HT1080 (cell line): ENCODE measurements at places on chromosomes 6 and 20. TPM values are rescaled to one million over a fixed set of nuclear protein-coding genes. Genes with fewer than 3 reads are reported as not detected.

Gene AVP
- total RNA-seq = not detected in 2 replicates

DNA sequence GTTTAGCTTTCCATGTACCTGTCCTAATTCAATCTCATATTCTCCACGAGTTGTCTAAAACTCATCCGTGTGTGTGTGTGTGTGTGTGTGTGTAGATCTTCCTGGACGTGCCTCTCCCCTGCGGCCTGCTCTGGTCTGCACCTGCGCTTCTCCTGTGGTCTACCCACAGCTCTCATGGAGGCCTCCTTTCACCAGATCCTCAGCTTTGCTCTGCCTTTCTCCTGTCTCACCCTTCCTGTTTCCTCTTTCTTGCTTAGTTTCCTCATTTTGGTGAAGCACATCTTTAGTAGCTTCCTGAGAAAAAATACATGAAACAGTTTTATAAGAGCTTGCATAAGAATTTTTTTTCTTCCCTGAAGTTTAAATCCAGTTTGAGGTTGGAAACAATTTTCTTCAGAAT, 18.1 kb downstream of the SLX4IP start:
- DNase-seq = no peak

DNA sequence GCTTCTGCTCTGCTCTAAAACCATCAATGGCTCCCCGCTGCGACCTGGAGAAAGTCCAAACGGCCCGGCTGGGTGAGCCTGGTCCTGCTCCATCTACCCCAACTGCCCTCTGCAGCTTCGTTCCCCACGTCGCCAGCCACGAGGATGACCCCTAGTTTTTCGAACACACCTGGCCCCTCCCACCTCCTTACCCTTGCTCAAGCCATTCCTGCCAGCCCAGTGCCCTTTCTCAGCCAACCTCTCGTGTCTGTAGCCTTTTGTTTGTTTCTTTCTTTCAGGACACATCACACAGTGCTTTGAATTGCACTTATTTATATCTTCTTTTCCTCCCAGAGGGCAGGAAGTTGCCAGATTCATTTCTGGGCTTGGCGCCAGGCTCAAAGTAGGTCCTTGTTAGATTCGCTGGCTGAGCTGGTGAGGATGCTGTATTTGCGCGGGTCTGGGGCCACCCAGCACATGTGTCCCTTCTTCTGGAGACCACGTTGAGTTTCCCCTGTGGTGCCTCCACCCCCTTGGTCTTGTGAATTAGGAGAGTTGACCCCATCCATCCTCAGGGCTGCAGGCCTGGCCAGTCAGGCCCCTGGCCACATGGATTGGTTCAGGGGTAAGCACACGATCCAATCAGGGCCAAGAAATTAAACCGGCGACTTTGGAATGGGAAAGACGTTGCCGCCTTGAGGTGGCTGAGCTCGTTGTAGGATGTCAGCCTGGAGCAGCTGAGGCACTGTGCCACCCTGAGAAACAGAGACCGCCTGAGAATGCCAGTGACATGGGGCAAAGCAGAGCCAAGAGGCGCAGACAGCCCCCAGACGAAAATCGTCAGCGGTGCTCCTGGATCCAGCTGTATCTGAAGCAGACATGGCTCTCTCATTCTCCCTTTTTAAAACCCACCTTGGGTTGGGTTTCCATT, 156.0 kb downstream of the CEBPB start:
- peak; percentile 80 for DNase-seq

DNA sequence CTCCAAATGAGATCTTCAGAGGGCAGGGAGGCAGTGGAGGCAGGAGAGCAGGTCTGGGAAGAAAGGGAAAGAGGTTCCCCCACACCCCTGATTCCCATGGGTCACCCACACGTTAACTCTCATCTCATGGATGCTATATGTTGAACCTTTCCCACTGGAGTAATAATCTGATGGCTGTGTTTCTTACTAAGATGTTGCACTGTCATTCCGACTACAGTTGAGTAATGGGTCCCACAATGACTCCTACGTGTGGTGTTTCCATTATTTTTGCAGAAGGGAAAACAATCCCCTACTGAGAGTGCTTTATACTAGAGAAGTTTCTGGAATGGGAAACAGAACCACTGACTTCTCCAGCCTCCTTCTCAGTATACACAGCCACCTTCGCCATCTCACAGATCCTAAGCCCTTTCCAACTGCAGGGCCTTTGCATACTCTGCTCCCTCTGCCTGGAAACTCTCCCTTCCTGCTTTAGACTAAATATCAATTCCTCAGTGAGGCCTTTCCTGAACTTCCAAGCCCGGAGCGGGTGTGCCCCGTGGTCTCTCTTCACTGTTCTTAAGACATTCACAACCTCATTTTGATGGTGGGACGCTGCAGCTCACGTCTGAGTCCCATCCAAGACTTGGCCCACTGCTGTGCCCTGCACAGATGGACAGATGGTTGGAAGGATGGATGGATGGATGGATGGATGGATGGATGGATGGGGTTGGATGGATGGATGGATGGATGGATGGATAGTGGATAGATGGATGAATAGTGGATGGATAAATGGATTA, 238.6 kb upstream of the PMEPA1 start:
- no peak for DNase-seq

Gene MLN
- not detected in 2 replicates for total RNA-seq

GRCh38 chr20:35974256-35974655, 5.9 kb downstream of the CNBD2 start:
- no peak for DNase-seq

Gene SALL4
- total RNA-seq = not detected in 2 replicates

GRCh38 chr20:63062188-63063140, 55.7 kb upstream of the BHLHE23 start:
- no peak for DNase-seq

DNA sequence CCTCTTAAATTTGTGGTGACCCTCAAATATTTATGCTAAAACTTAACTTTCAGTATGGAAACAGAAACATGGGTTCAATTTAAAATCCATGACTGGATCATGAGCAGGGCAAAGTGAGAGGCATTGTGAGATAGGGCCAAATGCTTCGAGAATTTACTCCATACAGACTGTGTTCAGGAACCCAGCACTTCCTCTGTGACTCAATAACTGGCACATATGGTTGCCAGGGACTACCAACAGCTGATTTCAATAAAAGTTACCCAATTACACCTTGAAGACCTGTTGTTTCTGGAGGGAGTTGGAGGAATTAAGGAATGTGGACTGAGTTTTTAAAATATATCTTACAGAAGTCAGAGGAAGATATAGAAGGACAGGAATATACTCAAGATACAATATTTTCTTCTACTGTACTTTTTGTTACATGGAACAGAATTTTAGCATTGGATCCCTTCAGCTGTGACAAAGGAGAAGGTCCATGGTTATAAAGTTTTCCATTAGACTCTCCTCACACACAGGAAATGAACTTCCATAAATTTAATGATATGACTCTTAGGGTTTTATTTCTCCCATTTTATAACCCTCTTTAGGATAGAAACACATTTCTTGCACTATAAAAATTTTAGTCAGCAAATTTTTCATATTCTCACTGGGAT, 258.5 kb downstream of the KHDC1L start:
- DNase-seq = peak; percentile 54

GRCh38 chr6:139161169-139161568, 26.3 kb downstream of the HECA start:
- peak; percentile 37 for DNase-seq

Gene LRRN4
- 0.13 TPM in 1 of 2 replicates, not detected in the other for total RNA-seq

DNA sequence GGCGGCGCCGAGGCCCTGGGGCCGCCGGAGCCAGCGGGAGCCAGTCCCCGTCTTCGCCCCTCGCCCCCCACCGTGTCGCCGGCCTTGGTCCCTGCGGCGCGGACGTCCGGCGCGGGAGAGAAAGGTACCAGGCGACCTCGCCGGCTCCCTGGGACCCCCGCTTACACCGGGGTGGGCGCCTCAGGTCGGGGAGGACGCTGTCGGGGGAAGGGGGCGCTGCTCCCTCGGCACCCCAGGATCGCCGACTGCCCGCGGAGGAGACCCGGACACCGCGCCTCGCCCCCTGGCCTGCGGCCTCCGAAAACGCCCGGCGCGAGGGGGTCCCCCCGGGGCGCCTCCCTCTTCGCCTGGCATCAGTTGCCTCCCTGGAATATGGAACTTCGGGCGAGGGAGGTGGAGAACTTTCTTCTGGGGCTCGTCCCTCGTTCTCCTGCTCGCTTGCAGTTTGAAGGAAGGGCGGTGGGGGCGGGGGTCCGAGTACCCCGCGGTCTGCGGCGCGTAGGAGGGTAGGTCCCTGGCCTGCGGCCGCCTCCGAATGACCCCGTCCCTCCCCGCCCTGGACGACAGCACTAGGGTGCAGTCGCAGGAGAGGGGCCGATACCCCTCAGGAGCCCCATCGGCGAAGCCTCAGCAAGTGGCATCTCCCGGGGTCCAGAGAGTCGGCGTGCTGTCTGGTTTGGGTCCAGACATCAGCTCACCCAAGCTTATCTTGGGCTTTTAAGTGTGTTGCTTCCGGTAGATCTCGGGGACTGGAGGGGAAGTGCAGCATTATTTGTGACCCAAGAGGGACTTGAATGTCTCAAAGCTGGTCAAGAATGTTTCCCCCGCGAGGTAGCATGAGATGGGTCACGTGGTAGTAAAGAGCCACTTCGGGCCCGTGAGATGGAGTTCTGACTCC, 549 bp downstream of the ANKRD6 start:
- DNase-seq = no peak

GRCh38 chr6:35093783-35094182, 47.4 kb downstream of the TCP11 start:
- no peak for DNase-seq
